ENCODE measurements at places on chromosomes 3 and 15. TPM values are rescaled to one million over a fixed set of nuclear protein-coding genes. Genes with fewer than 3 reads are reported as not detected.

AGTR1 gene
- 22.0 TPM for total RNA-seq

C2CD4A gene
- 0.35 TPM for total RNA-seq

HTR3E gene
- total RNA-seq = not detected

PIGZ gene
- 1.3 TPM for total RNA-seq

CCR2 gene
- total RNA-seq = 4.7 TPM

PML gene
- 52.3 TPM for total RNA-seq

OXTR gene
- 1.1 TPM for total RNA-seq

CHP1 gene
- total RNA-seq = 61.0 TPM

TLNRD1 gene
- total RNA-seq = 11.4 TPM

FAM227B gene
- total RNA-seq = 16.6 TPM

ZNF148 gene
- 37.7 TPM for total RNA-seq

PLSCR5 gene
- total RNA-seq = not detected

CSTA gene
- 2.0 TPM for total RNA-seq

ELP6 gene
- 35.5 TPM for total RNA-seq

RBM6 gene
- total RNA-seq = 78.2 TPM

RARB gene
- 76.9 TPM for total RNA-seq

TUSC7 gene
- total RNA-seq = not detected

GCSAM gene
- 0.99 TPM for total RNA-seq

DBR1 gene
- 18.3 TPM for total RNA-seq

TPRG1 gene
- 3.9 TPM for total RNA-seq

REC114 gene
- not detected for total RNA-seq

ZDHHC19 gene
- total RNA-seq = 1.1 TPM

CD200 gene
- total RNA-seq = 13.4 TPM

CEP97 gene
- total RNA-seq = 19.8 TPM

SLC6A1 gene
- 1.6 TPM for total RNA-seq

SPSB4 gene
- 10.9 TPM for total RNA-seq

PATL2 gene
- total RNA-seq = 1.2 TPM

NR2F2 gene
- total RNA-seq = 184 TPM

CCDC9B gene
- 6.3 TPM for total RNA-seq

LCTL gene
- not detected for total RNA-seq

ABTB1 gene
- total RNA-seq = 30.7 TPM

LIPH gene
- total RNA-seq = 1.9 TPM

PFKFB4 gene
- total RNA-seq = 8.2 TPM

OSTN gene
- 8.3 TPM for total RNA-seq

GOLGA8M gene
- total RNA-seq = 3.7 TPM

FAM43A gene
- 19.6 TPM for total RNA-seq

SLC28A1 gene
- 6.6 TPM for total RNA-seq

TMEM212 gene
- not detected for total RNA-seq

IFRD2 gene
- 31.7 TPM for total RNA-seq

RHCG gene
- 11.7 TPM for total RNA-seq

CD276 gene
- 112 TPM for total RNA-seq

IL12A gene
- 2.5 TPM for total RNA-seq

NOX5 gene
- 0.23 TPM for total RNA-seq

GJD2 gene
- total RNA-seq = not detected

KCNAB1 gene
- 3.0 TPM for total RNA-seq

GOLGA6D gene
- total RNA-seq = not detected

CPNE9 gene
- 0.23 TPM for total RNA-seq

RLBP1 gene
- not detected for total RNA-seq

SUMF1 gene
- 55.8 TPM for total RNA-seq

RGMA gene
- total RNA-seq = 14.6 TPM

PSTPIP1 gene
- total RNA-seq = 14.6 TPM

All from metanephros (tissue), 2 donors.